ENCODE measurements at places on chromosomes 16 and 17. TPM values are rescaled to one million over a fixed set of nuclear protein-coding genes. Genes with fewer than 3 reads are reported as not detected.

GRCh38 chr16:30715750-30716445 lies 16.9 kb downstream of the SRCAP start:
- peak; percentile 78 for DNase-seq

DNA sequence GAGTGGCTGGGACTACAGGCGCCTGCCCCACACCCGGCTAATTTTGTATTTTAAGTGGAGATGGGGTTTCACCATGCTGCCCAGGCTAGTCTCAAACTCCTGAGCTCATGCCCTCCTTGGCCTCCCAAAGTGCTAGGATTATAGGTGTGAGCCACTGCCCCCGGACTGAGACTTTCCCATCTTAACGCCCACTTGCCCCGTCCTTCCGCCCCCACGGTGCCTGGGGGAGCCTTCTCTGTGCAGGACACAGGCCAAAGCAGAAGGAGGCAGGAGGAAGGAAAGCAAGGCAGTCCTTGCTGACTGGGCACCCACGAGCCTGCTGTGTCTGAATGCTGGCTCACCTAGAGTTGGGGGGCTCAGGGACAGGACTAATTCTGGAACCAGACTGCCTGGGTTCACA lies 17.6 kb upstream of the GNG13 start:
- DNase-seq = no peak

GRCh38 chr17:68142595-68142994 lies 105.2 kb upstream of the AMZ2 start:
- no peak for DNase-seq

DNA sequence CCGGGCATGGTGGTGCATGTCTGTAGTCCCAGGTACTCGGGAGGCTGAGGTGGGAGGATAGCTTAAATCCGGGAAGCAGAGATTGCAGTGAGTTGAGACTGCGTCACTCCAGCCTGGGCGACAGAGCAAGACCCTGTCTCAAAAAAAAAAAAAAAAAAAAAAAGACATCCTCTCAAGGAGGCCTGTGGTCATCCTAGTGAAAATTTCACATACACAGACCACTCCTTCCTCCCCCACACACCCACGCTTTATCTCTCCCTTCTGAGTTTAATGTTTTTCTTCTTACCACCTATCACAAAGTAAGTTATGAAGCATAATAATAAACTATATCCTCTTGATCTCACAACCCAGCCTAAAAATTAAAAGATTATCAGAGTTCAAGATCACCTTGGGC lies 1.3 kb upstream of the NOL11 start:
- no peak for DNase-seq

Gene TBC1D28
- 0.12 TPM for total RNA-seq

Gene SLC2A4
- not detected for total RNA-seq

Data from A172 (cell line).